ENCODE measurements at places on chromosomes 11 and 22.

GRCh38 chr11:102494216-102494615, 36.3 kb downstream of the MMP7 start:
- no peak for DNase-seq

GRCh38 chr11:95149651-95150364, 60.2 kb downstream of the ENDOD1 start:
- no peak for DNase-seq

- peak; percentile 33 for DNase-seq
Observed at GRCh38 chr11:118076754-118077281, at the start of gene TMPRSS4. Gene TMPRSS4 (plus strand): TSS chr11:118077078. CDS start chr11:118077303, 225 bp downstream.

DNA sequence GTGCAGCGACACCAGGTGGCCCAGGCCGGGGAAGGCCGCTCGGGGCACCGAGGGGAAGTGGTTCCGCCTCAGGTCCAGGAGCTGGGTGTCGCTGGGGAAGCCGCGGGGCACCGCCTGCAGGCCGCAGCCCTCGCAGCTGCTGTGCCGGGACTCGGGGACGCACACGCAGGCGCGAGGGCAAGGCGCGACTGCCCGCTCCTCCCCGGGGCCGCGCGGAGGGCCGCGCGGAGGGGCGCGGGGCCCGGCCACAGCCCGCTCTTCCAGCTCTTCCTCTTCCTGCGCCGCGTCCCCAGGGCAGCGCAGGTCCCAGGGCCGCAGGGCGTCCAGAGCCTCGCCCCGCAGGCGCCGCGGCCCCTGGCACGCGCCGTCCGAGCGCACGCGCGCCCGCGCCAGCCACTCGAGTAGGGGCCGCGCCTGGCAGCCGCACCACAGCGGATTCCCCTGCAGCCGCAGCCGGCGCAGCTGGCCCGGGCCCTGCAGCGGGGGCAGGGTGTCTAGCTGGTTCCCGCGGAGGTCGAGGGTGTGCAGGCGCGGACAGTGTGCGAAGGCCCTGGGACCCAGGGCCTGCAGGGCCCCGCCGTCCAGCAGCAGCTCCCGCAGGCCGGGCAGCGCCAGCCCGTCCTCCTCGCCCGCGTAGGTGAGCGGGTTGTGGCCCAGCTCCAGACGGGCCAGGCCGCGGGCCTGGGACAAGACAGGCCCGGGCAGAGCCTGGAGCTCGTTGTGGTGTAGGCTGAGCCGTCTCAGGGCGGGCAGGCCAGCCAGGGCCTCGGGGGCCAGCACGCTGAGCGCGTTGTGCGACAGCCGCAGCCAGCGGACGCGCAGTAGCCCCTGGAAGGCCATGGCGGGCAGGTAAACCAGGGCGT, 2.8 kb downstream of the CHADL start:
- peak; percentile 64 for DNase-seq

DNA sequence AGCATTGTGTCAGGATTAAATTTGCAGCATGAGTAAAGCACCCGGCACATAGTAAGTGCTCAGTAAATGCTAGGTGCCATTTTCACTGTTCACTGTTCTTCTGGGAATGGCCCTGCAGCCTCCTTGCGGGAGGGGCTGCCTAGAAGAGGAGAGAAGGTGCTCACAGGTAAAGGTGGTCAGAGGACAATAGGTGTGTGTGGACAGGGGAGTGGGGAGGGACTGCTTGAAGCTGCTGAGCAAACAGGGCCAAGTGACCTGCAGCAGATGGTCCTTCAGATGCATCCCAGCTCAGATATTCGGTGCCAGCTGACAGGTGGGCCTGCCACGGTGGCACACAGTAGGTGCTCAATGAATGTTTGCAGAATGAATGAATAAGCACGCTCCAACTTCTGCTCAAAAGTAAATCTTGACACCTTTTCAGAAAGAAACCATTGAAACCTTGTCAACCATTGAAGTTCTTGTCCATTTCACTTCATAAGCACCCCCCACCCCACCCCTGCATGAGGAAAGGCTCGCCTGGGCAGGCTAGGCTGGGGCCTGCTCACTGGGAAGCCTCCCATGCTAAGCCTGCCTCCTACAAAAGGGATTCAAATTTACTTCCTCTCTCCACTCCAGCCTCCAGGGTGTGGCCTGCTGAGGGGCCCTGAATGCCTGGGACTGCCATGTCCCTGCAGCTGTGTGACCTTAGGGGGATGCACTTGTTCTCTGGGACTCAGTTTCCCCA, 1.6 kb downstream of the KIAA0930 start:
- no peak for DNase-seq

DNA sequence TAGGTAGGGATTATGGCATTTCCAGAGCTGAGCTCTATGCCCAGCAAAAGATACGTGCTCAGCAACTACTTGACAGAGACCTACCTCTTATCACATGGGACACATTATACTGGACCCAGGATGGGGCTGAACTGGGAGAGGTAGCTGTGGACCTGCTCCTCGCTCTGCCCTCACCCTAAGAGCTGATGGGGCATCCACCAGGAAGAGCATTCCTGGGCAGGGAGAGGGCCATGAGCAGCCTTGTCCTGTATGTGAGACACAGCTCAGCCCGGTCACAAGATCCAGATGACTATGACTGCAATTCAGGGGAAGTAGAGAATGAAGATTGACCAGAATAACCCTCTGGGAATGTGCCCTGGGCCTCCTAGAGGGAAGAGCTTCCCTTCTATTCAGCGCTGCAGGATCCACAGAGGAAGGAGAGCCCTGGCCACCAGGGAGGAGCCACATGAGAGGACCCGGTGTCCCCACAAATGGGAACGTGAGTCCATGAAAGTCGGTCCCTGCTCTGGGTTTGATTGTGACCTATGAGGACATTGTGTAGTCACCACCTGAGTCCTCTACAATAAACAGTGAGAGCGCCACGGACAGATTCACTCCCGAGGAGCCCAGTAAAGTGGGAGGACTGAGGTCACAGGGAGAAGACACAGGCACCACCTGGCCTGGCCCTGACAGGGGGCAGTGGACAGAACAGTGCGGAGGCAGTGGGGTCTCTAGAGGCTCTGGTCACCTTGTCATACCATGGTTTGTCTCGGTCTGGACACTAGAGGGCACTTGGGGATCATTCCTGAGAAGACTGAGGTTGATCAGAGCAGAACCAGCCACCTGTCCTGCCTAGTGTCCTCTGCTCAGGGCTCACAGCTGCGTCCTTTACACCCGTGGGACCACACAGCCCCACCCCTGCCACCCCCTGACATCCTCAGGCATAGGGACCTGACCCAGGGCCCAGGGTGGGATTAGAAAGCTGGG, 99.5 kb downstream of the ZNF280B start:
- DNase-seq, result peak; percentile 15
